ENCODE measurements at places on chromosomes 12 and 14. TPM values are rescaled to one million over a fixed set of nuclear protein-coding genes. Genes with fewer than 3 reads are reported as not detected.

- no peak overlapping the region for H3K27ac ChIP-seq
- no peak for DNase-seq
- H3K36me3 ChIP-seq, result no peaks in the 10 kb centered on the region
- H3K4me3 ChIP-seq, result no peak overlapping the region
Observed at GRCh38 chr12:69115099-69115498, 124.3 kb upstream of the CPSF6 start.

- H3K4me3 ChIP-seq, result no peak overlapping the region
- H3K36me3 ChIP-seq, result no peaks in the 10 kb centered on the region
- no peaks in the 10 kb centered on the region for H3K4me1 ChIP-seq
- no peak for DNase-seq
- H3K27me3 ChIP-seq, result no peaks in the 10 kb centered on the region
- no peak overlapping the region for H3K27ac ChIP-seq
Observed at GRCh38 chr12:88419794-88420193, 160.5 kb downstream of the KITLG start.

SERPINA1 gene
- 313 TPM for total RNA-seq

AKAP5 gene
- 0.52 TPM for total RNA-seq

GRCh38 chr12:123973552-123974341, 732 bp downstream of the ZNF664 start:
- H3K4me1 ChIP-seq, result peaks cover 29% of the 10 kb centered on the region
- no peak for DNase-seq
- H3K4me3 ChIP-seq, result peak overlapping the region; percentile 99
- no peaks in the 10 kb centered on the region for H3K27me3 ChIP-seq

PZP gene
- 0.12 TPM for total RNA-seq

DNA sequence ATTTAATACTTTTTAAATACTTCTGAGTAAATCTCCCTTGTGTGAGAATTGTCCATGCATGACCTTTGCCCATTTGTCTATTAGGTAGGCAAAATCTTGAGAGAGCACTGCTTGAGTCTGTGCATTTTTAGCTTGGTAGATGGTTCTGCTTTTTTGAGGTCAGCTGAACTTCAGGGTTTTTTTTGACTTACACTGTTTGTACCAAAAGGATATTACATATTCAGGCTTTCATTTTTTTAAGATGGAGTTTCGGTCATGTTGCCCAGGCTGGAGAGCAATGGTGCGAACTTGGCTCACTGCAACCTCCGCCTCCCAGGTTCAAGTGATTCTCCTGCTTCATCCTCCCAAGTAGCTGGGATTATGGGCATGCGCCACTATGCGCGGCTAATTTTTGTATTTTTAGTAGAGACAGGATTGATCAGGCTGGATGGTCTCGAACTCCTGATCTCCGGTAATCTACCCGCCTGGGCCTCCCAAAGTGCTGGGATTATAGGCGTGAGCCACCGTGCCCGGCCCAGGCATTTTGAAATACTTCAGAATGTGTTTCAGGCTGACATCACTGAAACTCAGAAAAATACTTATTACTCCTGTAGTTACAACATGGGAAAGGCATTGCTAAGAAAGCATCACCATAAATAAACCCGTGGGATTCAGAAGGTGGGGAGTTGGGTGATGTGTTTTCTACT, 11.1 kb downstream of the RASSF3 start:
- H3K27ac ChIP-seq, result no peak overlapping the region
- H3K27me3 ChIP-seq, result no peaks in the 10 kb centered on the region
- no peaks in the 10 kb centered on the region for H3K36me3 ChIP-seq

DNA sequence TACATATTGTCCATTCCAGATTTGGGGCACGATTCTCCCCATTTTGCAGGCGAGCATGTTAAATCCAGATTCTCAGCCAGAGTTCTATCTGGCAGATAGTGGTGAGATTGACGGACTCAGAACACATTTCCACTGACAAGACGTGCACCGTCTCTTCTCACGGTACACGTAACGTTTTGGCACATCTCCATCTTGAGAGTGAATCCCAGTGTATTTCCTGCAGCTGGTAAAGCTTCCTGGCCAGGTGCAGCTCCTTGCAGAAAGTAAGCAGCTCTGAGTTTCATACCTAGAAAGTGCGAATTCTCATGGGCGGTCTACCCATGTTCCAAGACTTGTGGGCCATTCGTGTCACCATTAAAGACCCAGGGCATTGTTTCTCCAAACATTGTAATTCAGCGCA, 102.6 kb downstream of the TSPAN9 start:
- no peak for DNase-seq
- H3K4me3 ChIP-seq, result no peak overlapping the region
- H3K27ac ChIP-seq, result no peak overlapping the region
- H3K4me1 ChIP-seq, result peaks cover 7% of the 10 kb centered on the region

DNA sequence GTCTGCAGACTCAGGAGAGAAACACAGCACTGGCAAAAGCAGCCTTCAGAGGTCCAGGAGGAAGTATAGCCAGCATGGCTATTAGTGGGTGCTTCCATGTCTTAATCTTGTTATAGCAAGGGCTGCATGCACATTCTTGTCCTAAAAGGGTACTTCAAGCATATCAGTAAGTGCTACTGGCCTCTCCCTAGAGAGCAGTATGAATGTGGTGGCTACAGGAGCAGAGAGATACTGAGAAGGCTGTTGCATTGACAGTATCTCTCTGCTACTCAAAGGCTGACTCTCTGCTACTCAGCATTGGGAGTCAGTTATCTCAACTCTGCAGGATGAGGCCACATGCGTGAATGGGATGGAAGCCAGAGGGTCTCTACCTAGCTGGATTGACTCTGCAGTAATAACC, 2.0 kb downstream of the GARIN6 start:
- H3K27me3 ChIP-seq, result no peaks in the 10 kb centered on the region
- no peak overlapping the region for H3K4me3 ChIP-seq
- no peaks in the 10 kb centered on the region for H3K4me1 ChIP-seq
- no peak for DNase-seq

OR6C6 gene
- total RNA-seq, result not detected

DNA sequence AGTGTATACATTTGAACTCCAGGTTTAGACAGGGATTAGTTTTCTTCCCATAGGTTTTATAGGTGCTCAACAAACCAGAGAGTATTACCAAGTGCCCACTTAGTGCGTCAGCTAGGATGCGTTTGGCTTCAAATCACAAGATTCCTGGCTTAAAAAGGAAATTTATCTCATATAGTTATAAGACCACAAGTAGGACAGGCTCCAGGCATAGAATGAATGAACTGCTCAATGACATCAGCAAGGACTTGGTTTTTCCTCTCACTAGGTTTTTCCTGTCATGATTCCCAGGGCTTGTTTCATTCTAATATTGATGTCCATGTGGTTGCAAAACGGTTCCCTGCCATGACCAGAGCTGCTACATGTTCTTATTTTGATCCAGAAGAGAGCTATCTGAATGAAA, 6.1 kb upstream of the IRAK3 start:
- DNase-seq, result no peak
- peaks cover 58% of the 10 kb centered on the region for H3K27me3 ChIP-seq
- H3K4me3 ChIP-seq, result no peak overlapping the region

- peaks cover 5% of the 10 kb centered on the region for H3K36me3 ChIP-seq
- no peak overlapping the region for H3K27ac ChIP-seq
- no peak overlapping the region for H3K4me3 ChIP-seq
- H3K4me1 ChIP-seq, result no peaks in the 10 kb centered on the region
- H3K27me3 ChIP-seq, result peaks cover 47% of the 10 kb centered on the region
Observed at GRCh38 chr12:3715999-3716398, 36.9 kb downstream of the CRACR2A start.

HNF1A gene
- total RNA-seq, result 7.2 TPM

RNU4-1 gene
- total RNA-seq, result 7,253 TPM

AQP6 gene
- 0.22 TPM for total RNA-seq

DNA sequence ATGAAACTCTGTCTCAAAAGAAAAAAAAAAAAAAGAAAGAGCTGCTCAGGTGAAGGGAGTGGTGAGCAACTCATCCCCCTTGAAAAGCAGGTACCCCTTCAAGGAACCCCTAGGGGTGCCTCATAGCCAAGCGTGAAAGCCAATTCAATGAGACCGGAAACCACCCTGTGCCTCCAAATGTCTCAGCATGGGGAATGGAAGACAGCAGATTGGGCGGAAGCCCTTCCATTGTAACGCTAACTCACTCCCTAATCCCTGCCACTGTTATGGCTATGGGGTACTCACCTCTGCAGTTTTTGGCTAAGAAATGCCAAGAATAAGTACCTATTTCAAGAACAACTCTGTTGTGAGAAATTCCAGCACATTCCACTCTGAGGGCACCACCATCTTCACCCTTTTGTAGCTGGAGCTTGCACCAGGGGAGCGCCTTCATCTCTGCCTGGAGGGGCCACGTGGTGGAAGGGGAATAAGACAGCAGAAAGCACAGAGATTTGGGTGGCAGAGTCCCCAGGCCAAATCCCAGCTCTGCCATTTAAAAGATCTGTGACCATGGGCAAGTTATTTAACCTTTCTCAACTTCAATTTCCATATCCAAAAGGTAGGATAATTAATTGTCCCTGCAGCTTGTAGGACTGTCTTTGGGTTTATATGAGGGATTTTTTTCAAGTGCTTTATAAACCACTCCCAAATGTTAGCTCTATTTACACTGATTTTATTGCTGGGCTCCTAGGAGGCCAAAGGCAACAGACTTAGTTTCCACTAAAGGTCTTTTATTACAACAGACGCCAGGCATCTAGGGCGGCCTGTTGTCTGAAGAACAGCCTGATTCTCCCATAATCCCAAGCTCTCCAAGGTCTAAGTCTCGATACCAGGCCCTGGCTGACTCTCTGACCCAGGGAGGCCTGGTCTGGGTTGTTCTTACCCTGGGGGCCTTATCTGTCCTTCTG, 63.9 kb downstream of the ITPK1 start:
- H3K27me3 ChIP-seq, result no peaks in the 10 kb centered on the region
- H3K36me3 ChIP-seq, result no peaks in the 10 kb centered on the region
- DNase-seq, result no peak
- no peak overlapping the region for H3K4me3 ChIP-seq

- peak overlapping the region; percentile 36 for H3K27ac ChIP-seq
- peak overlapping the region; percentile 81 for H3K4me3 ChIP-seq
- peaks cover 79% of the 10 kb centered on the region for H3K27me3 ChIP-seq
- peaks cover 23% of the 10 kb centered on the region for H3K4me1 ChIP-seq
- peaks cover 8% of the 10 kb centered on the region for H3K36me3 ChIP-seq
Observed at GRCh38 chr12:2051700-2052621, 826 bp upstream of the CACNA1C start.

GRCh38 chr14:52458721-52459085, 93.6 kb downstream of the TXNDC16 start:
- H3K36me3 ChIP-seq, result peaks cover 14% of the 10 kb centered on the region
- no peaks in the 10 kb centered on the region for H3K27me3 ChIP-seq
- no peak for DNase-seq
- no peak overlapping the region for H3K4me3 ChIP-seq
- H3K27ac ChIP-seq, result no peak overlapping the region
- H3K4me1 ChIP-seq, result no peaks in the 10 kb centered on the region

GRCh38 chr12:26011099-26011498, 52.6 kb downstream of the RASSF8 start:
- no peak overlapping the region for H3K4me3 ChIP-seq
- DNase-seq, result no peak
- H3K27ac ChIP-seq, result no peak overlapping the region
- peaks cover 13% of the 10 kb centered on the region for H3K4me1 ChIP-seq
- no peaks in the 10 kb centered on the region for H3K27me3 ChIP-seq
- peaks cover 22% of the 10 kb centered on the region for H3K36me3 ChIP-seq

- H3K36me3 ChIP-seq, result no peaks in the 10 kb centered on the region
- H3K4me1 ChIP-seq, result peaks cover 50% of the 10 kb centered on the region
- no peak overlapping the region for H3K4me3 ChIP-seq
- H3K27ac ChIP-seq, result peak overlapping the region; percentile 43
Observed at GRCh38 chr14:61472801-61473376, 151.5 kb downstream of the PRKCH start.

DNA sequence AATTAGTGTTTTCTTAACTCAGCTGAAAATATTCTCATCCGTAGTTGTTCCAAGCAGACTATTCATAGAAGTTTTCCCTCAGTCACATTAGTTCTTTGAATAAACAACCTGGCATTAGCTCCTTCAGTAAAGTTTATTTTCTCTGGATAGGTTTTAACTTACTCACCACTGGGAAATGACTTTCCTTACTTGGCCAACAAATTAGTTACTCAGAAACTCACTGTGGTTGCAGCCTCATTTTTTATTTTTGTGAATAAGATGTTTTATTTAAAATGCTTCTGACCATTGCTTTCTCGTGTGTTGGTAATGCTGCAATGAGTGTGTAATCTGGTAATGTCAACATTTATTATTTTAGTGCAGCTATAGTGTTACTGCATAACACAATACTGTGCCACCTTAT, 74.9 kb downstream of the NOVA1 start:
- peaks cover 14% of the 10 kb centered on the region for H3K4me1 ChIP-seq
- H3K27ac ChIP-seq, result no peak overlapping the region
- DNase-seq, result no peak
- no peak overlapping the region for H3K4me3 ChIP-seq
- no peaks in the 10 kb centered on the region for H3K27me3 ChIP-seq

DNA sequence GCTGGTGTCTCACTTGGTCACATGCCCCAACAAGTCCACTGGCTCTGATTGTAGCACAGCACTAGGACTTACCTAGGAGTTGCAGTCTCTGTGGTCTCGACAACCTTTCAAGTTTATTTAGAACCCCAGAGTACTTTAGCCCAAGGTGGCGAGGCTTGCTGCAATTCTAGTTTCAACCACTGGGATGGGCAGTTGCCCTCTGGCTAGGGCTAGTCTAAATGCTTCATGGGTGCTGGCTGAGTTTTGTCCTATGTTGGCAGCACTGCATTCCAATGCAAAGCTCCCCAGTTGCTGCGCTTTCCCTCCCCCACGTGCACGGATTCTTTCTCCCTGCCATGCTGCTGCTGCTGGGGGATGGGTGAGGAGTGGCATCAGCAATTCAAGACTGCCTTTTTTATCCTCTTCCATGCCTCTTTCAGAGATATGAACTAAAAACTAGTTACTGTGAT, 207.9 kb downstream of the SYNE2 start:
- peak overlapping the region; percentile 50 for H3K4me3 ChIP-seq
- H3K4me1 ChIP-seq, result peaks cover 7% of the 10 kb centered on the region
- DNase-seq, result no peak
- peak overlapping the region; percentile 82 for H3K27ac ChIP-seq
- H3K36me3 ChIP-seq, result peaks cover 24% of the 10 kb centered on the region

FBRSL1 gene
- total RNA-seq, result 108 TPM

SCN8A gene
- 2.6 TPM for total RNA-seq

GRCh38 chr12:89363582-89363981, 11.3 kb upstream of the DUSP6 start:
- H3K36me3 ChIP-seq, result peaks cover 28% of the 10 kb centered on the region
- peaks cover 20% of the 10 kb centered on the region for H3K4me1 ChIP-seq

PLA2G1B gene
- not detected for total RNA-seq

KRT82 gene
- total RNA-seq, result not detected

ANKS1B gene
- 7.6 TPM for total RNA-seq

Measured in type B pancreatic cell (in vitro differentiated cells).